CD4-positive, alpha-beta T cell treated with Interleukin-2 at 100 ng/mL for 4 hours (primary cell): ENCODE measurements at places on chromosomes 1 and 21.

- DNase-seq, result peak; percentile 72
These were observed 25.8 kb downstream of the PRDM2 start for GRCh38 chr1:13725714-13726175.

DNA sequence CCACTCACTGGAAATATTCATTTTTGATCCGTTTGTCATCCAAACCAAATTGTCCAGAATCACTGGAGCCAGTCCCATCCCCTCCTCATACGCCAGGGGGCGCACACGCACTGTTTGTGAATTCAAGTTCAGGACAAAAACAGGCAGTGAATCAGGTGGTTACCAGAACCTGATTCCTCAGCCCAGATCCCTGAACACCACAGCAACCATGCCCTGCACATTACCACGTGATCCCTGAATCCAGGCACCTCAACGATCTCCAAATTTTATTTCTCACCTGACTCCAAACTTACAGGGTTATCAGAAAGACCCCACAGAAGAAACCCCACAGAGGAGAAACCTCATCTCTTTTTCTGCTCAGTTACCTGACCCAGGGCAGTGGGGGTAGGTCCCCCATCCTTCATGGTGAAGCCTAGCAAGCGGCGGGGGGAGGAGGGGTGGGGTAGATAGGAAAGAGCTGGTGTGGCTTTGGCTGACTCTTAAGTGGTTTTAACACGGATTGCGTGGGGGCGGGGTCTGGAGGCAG is 1.4 kb upstream of the PTPRF start:
- DNase-seq, result peak; percentile 78

- DNase-seq, result peak; percentile 72
These were observed at the start of gene KDM5B for GRCh38 chr1:202807926-202808757. KDM5B (minus strand) TSS chr1:202808421; CDS start chr1:202808305, 116 bp downstream.

GRCh38 chr1:217983051-217983375 is 302.1 kb upstream of the RRP15 start:
- DNase-seq, result no peak

DNA sequence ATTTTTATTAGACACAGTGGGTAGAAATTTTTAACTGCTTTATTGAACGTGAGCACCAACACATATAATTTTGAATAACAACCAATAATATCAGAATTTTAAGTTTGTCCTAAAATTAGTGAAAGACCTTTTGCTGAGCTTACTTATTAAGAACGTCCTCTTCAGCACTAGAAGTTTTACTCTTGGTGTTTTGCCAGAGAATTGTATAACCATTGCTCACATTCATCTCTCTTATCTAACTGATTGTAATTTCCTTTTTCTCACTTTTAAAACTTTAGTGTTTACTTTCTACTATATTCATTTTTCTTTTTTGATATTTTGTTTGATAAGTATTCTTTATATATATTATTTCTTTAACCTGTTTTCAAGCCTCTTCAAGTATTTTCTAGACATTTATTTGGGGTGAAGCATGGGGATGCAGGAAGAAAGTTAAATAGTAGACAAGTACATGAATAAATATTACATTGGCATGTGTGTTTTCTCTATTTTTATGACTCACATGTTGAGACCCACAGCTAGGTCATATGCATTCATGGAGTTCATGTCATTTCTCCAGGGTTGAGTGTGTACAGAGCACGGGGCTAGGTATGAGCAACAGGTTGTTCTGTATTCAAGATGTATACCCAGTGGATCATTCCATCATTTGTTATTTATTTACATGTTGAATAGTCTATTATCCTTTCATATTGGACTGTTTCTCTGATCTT is 90.6 kb downstream of the ATP6V1G3 start:
- no peak for DNase-seq

GRCh38 chr1:180299479-180300221 is 69.6 kb downstream of the LHX4 start:
- DNase-seq, result no peak

- DNase-seq, result no peak
These were observed 2.5 kb downstream of the FCRL2 start for GRCh38 chr1:157774412-157774811.

- no peak for DNase-seq
These were observed 148.9 kb upstream of the IGSF21 start for GRCh38 chr1:17958704-17959103.

DNA sequence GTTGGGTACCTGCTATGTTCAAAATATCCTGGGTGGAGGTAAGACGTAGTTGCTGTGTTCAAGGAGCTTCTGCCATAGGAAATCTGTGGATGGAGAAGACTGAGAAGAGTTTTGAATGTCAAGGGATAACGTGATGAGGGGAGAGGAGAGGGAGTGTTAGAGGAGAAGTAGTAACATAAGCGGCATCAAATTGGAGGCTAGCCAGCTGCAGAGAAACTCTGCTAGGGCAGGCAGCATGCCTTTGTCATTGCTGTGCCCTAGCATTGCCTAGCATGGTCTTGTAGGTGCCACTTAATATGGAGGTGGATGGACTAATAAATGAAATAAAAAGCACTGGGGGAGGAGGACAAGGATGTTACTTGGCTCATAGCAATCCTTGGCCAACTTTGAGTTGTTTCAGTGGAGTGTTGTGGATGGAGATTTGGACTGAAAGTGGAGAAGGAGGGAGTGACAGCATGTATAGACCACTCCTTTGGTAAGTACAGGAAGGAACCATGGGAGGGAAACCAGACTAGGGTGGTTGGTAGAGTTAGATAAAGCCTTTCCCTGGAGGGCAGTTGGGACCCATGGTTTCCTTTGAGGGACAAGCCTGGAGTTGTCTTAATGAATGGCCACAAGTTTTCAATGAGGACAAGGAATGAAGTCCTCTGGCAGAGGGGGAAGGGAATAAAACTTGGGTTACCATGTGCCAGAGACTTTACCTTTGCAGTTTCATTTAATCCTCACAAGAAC is 6.3 kb downstream of the VANGL1 start:
- DNase-seq, result no peak

DNA sequence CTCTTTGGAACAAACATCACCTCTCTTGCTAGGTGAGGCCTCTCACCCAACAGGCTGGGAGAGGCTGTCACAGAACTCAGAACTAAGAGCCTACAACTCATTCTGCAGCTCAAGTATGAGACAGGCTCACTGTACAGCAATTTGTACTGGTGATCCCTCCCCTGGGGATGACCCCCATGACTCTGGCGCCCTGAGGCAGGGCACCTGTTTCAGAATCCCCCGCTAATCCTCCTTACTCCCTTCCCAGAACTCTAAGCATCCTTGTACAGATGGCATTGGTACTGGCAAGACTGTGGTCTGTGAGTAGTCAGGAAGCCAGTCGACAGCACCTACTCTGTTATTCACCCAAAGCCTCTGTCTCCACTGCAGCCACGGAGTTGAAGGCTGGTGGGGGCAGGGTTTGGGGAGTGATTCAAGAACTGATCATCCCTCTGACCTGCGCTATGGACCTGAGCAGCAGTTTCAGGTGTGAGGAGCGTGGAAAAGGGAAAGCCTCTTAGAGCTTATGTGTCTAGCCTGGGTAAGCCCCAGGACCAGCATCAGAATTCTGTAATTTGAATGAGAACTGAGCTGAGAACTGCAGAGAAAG is 655.5 kb downstream of the KIF26B start:
- no peak for DNase-seq

DNA sequence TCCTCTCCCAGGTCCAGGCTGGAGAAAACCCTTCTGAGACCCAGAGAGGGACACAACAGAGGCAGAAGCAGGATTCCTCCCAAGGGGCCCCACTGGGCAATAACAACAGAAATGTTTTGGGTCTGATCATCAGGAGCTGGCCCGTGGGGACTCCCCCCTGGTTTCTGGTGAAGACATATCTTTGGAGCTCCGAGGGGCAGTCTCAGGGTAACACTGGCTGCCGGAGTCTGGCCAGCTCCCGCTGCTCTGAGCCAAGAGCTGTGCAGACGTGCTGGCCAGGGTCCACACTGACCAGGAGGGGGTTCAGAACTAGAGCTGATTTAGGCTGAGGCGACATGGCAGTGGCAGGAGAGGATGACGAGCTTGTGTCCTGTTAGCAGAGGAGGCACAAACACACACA is 13.1 kb downstream of the ECE1 start:
- no peak for DNase-seq

DNA sequence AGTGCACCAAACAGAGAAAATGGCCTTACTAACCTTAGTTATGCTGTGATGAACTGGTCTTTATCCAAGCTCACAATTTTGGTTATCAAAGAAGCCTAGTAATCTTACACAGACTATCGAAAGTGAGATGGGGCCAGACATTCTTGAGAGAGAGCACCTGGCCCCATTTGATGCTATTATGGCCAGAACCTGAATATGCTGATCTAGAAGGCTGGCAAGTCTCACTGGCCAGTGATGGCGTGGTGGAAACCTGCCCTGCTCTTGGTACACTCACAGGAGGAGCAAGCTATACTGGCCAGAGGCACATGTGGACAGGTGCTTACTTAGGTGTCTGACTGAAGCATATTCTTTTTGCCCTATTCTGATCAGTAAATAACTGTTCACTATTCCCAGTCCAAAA is 357.8 kb upstream of the ZRANB2 start:
- no peak for DNase-seq

GRCh38 chr1:209652873-209653401 is 712 bp upstream of the LAMB3 start:
- DNase-seq, result peak; percentile 38
